ENCODE measurements at places on chromosomes 2 and 18.

DNA sequence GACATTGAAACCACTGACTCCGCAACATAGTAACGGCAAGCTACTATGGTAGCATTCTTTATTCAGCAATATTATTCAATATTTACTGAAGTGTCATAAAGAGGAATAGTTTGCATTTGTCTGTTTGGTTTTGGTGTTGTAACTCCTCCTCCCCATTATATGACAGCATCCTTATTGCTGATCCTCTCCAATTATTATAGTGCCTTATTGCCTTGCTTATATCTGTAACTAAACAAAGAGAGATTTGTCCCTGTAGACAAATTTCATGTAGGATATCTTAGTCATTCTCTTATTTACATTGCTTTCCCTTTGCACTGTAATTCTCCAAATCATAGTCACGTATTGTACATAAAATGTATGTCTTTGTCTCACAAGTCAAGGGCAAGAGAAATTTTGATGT, 1041.2 kb upstream of the ZEB2 start:
- DNase-seq = no peak

DNA sequence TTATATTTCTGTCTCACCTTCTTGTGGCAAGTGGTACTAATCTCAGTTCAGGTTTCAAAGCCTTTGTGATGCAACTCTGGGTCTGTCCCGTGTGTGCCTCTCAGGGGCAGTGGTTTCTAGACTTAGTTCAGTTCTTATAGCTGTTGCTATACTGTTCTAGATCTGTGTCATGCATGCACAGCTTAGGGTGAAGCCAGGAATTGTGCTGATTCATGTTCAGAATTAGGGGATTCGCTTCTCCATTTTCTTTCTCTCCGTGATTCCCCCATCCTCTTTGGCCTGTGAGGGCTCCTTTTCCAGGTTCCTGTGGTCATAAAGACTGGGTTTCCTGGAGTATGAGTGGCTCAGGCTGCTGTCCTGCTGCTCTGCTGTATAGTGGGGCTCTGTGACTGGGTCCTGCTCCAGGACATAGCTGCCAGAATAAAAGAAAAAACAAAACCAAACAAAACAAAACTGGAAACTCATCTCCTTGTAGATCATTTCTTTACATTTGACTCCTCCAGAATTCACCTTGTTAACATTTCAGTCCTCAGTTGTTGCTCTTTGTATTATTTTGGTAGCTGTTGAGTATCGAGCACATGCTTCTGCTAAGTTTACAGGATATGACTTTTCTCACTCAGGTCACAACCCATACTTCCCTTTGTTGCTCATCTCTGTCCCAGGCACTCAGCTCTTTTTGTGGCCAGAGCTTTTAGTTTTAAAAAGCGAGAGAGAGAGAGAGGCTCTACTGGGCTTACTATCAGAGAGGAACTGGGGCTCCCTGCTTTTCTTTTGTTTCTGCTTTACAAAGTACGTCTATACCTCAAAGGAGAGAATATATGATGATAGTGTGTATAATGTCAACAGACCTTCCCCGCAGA, 34.2 kb downstream of the CERS6 start:
- DNase-seq = no peak

DNA sequence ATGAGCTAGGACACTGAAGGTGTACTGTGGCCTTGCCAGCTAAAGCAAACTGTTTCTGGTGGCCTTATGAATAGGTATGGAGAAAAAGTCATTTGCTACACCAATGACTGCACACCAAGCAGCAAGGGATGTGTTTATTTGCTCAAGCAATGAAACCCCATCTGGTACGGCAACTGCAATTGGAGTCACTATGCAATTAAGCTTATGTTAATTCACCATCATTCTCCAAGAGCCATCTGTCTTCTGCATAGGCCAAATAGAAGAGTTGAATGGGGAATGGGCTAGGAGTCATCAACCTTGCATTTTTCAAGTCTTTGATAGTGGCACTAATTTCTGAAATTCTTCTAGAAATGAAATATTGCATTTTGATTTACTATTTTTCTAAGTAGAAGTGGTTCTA, 372.0 kb downstream of the KCNJ3 start:
- no peak for DNase-seq

DNA sequence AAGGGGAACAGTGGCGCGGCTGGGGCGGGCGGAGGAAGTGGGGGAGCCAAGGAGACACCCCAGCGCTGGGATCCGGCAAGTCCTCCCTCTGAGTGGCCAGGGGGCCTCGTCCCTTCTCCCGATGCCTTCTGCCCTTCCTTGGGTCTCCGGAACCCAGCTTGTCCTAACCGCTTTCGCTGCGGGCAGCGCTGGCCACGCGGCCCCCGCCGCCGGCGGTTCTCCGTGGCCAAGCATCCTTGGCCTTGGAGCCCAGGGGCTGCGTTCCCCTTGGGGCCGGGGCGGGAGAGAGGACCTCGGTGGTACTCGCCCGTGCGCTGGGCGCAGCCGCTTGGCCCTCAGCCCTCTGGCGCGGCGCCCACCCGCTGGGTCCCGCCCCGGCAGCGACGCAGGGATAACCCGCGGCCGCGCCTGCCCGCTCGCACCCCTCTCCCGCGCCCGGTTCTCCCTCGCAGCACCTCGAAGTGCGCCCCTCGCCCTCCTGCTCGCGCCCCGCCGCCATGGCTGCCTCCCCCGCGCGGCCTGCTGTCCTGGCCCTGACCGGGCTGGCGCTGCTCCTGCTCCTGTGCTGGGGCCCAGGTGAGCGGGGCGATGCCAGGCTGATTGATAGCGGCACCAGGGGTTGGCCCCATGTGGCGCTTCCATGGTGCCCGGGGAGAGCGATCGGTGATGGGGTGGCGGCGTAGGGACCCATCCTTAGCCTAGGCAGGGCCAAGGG, 128.7 kb downstream of the UXS1 start:
- peak; percentile 65 for DNase-seq

DNA sequence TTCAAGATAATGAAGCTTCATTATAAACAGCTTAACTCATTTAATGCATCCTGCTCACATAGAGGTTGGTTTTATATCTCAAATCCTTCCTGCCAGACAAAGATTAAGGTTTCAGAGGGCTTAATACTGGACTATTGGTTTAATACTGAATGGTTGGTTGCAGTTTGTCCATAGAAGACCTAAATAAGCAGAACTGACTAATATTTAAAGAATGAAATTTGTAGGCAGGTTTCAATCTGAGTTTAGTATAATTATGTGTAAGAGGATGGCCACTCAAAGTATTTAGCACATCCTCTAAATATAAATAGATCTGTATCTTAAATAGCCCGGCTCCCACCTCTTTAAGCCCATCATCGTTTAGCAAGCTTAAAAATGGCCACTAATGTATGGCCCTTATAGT, 92.5 kb downstream of the EPB41L5 start:
- no peak for DNase-seq

DNA sequence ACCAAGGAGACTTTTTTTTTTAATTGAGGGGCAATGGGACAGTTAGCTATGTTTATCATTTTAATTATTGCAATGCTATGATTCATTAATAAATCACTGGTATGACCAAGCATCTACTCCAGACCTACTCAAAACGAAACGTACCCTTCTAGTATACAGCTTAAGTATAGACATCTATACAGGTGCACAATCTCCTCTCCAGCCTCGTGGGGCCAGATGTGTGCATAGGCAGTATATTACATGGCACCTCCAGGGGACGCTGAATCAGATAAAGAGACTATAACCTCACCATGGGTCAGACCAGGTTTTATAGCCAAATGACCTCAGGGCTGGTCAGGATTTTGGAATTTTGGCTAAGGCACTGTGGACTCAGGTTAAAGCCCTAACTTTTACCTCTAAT, 86.6 kb downstream of the SS18 start:
- no peak for DNase-seq

- DNase-seq = peak; percentile 28
Observed at GRCh38 chr18:61127714-61128467, 205.3 kb upstream of the CDH20 start.

- DNase-seq = no peak
Observed at GRCh38 chr18:33022370-33022769, 249.5 kb upstream of the KLHL14 start.

- no peak for DNase-seq
Observed at GRCh38 chr2:133204421-133204820, 363.8 kb downstream of the NCKAP5 start.

DNA sequence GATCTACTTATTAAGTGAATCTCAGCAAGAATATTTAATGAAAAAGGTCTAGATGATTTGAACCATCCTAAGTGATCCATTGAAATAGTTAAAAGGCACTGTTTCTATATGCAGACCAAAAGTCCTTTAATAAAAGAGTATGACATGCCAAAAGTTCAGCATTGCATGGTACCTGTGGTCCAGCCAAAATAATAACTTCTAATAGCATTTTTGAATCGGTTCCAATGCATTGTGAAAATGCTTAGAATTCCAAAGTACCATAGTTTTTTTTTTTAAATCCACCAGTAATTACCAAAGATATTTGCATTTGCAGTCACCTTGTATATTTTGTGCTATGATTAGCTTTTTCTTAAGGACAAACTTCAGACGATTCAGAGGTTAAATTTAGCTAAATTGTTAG, 79.9 kb downstream of the NYAP2 start:
- DNase-seq = no peak

DNA sequence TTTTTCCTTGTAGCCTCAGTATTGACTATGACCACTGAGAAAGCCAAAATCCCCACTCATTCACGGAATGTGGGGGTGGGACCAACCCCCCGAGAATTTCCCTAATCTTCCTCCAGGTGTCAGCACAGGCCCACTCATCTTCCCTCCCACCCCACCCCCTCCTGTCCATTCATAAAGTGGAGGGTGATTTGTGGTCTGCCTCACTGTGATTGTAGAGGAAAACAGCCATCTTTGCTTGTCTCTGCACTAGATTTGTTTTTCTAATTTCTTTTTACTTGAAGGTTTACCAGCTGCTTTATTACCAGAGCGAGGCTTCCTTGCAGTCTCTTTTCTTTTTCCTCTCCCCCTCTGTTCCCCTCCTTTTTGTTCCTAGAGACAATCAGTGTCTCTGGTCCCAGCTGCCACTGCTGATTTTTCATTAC, 171.8 kb downstream of the ICOS start:
- peak; percentile 45 for DNase-seq

- DNase-seq = no peak
Observed at GRCh38 chr18:9240270-9240669, 94.3 kb upstream of the TWSG1 start.

DNA sequence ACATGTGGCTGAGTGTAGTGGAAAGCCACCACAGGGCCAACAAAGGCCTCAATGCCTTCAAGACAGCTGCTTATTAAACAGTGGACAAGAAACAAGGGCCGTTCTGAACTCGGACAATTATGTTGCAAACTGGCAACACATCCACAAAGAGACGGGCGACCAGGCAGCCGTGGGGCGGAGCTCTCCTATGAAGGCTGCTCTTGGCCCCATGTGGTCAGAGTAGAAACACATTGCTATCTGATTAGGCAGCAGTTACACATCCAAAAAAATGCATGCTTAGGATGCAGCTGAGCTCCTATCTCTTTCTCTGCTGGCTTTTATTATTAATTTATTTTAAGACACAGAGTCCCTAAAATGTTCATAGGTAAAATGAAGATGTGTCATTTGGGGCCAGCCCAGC, 163.4 kb downstream of the TMEM163 start:
- DNase-seq = no peak

DNA sequence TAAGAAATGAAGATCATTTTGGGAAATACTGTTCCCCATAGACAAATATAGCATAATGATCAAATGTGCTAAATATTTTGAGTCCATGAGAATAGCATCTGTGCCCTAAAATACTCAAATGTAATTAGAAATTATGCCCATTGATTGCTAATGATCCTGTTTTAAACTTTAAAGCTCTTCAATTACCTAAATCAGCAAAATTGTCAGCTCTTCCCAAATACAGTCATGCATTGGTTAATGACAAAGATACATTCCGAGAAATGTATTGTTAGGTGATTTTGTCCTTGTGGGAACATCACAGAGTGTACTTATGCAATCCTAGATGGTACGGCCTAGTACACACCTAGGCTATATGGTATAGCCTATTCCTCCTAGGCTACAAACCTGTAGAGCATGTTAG, 89.7 kb downstream of the NEB start:
- no peak for DNase-seq

DNA sequence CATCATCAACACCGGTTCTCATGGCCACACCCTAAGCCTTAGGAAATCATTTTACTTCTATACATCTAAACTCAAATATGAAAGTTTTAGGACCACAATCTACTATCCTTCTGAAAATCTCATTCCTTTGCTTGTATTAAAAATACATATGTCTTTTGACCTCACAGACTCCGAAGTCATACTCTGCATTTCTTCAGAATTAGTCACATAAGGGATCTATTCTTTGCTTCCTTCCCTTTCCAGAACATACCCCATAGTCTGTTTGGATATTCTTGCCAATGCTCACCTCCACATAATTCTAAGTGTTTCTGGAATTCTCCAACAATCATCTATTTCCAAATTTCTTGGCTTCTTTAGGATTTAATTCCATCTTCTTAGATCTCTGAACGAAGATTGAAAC, 14.2 kb upstream of the DSG1 start:
- no peak for DNase-seq

DNA sequence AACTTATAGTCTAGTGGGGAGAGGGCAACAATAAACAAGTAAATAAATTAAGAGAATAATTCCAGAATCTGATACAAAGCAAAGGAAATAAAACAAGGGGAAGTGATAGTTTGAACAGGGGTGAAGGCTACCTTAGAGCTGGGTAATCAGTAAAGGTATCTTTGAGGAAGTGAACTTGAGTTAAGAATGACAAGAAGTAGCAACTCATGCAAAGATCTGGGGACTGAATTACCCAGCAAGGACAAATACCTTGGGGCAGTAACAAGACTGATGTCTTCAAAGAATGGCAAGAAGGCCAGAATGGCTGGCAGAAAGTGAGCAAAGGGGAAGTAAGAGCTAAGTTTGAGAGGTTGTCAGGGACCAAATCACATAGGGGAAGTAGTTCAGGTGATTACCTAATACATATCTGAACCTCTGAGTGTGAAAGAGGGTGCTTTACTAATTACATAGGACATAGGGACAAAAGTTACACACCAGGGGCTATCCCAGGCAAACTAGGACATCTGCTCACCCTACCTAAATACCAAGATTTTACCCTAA, 244.6 kb upstream of the HNRNPA3 start:
- DNase-seq = no peak

- peak; percentile 23 for DNase-seq
Observed at GRCh38 chr18:74476140-74476539, 19.0 kb upstream of the DIPK1C start.

DNA sequence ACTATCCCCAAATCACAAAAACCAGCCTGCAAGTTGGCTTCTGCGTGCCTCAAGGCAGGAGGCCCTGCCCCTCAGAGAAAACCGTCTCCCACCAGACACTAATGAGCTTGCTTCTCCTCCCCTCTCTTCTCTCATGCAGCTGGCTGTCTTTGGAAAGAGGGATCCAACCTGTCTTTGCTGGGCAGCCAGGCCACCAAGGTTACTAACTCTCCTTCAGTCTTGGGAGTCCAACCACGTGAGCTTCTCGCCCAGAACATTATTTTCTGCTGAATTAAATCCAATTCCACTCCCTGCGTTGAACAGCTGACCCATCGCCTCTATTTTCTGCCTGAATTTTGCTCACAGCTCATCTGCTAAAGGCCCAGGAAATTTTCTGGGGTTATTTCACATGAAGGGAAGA, 291.3 kb upstream of the NCKAP5 start:
- no peak for DNase-seq

GRCh38 chr18:59788791-59789106, 91.5 kb upstream of the CCBE1 start:
- no peak for DNase-seq

GRCh38 chr2:85902496-85902895, 13.7 kb upstream of the ST3GAL5 start:
- no peak for DNase-seq

- no peak for DNase-seq
Observed at GRCh38 chr18:6525604-6526003, 110.9 kb upstream of the L3MBTL4 start.

All from right kidney (tissue), 9 donors.